Tibial artery (tissue), 4 donors: ENCODE measurements at places on chromosomes 6 and 20.

DNA sequence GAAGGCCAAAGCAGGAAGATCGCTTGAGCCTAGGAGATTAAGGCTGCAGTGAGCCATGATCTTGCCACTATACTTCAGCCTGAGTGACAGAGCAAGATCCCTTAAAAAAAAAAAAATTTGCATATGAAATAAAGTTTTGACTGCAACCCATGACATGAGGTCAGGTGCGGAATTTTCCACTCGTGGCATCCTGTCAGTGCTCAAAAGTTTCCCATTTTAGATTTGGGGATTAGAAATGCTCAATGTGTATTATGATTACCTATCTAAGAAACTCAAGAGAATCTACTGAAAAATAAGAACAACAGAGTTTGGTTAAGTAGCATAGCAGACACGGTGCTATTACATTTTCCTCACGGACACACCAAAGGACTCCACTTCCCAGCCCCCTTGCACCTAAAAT lies 11.7 kb downstream of the SLC23A2 start:
- no peaks in the 10 kb centered on the region for H3K36me3 ChIP-seq
- H3K27me3 ChIP-seq: no peaks in the 10 kb centered on the region
- H3K27ac ChIP-seq: no peak overlapping the region
- no peaks in the 10 kb centered on the region for H3K4me1 ChIP-seq
- H3K4me3 ChIP-seq: no peak overlapping the region

GRCh38 chr6:5670811-5671561 lies 335.7 kb downstream of the NRN1 start:
- H3K4me3 ChIP-seq: no peak overlapping the region
- peak overlapping the region; percentile 69 for H3K27ac ChIP-seq
- H3K4me1 ChIP-seq: no peaks in the 10 kb centered on the region

GRCh38 chr6:123830120-123830519 lies 26.5 kb downstream of the NKAIN2 start:
- no peaks in the 10 kb centered on the region for H3K4me1 ChIP-seq
- H3K27me3 ChIP-seq: no peaks in the 10 kb centered on the region
- no peak overlapping the region for H3K27ac ChIP-seq
- DNase-seq: no peak
- no peaks in the 10 kb centered on the region for H3K36me3 ChIP-seq

DNA sequence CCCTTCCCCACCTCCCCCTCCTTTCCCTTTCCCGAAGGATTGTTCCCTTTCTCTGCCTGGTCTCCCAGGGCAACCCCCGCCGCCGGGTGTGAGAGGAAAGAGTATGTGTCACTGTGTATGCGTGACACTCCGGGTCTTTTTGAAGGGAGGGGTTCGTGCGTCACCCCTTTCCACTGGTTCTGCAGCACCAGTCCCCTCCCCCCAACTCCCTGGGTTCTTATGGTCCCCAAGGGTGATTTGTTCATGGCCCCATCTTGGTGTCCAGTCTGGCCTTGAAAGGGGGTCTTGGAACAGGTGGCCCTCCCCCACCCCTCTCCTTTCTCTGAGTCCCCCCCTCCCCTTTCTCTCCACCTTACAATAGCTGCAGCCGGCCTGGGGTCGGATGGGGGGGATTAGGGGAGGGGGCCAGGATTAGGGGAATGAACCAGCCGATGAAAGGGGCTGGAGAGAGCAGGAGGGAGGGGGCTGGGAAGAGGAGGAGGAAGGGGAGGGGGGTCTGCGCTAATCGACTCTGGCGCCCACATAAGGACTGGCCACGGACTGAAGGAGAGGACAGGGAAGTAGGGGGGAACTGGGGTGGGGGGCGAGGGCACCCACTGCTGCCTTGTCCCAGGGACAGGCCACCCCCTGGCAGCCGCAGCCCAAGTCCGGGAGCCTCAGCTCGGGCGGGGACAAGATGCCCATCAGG lies 1.3 kb upstream of the RING1 start:
- H3K4me3 ChIP-seq: peak overlapping the region; percentile 73
- no peak for DNase-seq
- H3K4me1 ChIP-seq: peaks cover 47% of the 10 kb centered on the region
- H3K27me3 ChIP-seq: no peaks in the 10 kb centered on the region
- H3K27ac ChIP-seq: peak overlapping the region; percentile 97

DNA sequence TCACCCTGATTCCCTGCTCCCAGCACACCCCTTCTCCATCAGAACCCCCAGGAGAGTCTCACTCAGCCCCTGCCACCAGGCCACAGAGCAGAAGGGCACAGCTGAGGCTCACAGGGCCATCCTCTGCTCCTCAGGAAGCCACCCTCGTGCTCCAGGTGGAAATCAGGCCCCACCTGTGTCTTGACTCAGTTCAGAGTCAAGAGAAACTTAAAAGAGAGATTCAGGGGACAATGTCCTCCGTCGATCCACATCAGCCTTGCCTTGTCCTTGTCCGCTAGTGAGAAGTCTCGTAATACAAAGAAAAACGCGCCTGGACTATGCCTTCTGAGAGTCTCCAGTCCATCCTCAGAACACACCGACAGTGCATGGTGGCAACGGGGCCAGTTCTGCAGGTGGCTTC lies 114.6 kb downstream of the SYNDIG1 start:
- no peaks in the 10 kb centered on the region for H3K36me3 ChIP-seq
- no peak overlapping the region for H3K27ac ChIP-seq
- no peak for DNase-seq
- H3K27me3 ChIP-seq: no peaks in the 10 kb centered on the region
- no peak overlapping the region for H3K4me3 ChIP-seq

DNA sequence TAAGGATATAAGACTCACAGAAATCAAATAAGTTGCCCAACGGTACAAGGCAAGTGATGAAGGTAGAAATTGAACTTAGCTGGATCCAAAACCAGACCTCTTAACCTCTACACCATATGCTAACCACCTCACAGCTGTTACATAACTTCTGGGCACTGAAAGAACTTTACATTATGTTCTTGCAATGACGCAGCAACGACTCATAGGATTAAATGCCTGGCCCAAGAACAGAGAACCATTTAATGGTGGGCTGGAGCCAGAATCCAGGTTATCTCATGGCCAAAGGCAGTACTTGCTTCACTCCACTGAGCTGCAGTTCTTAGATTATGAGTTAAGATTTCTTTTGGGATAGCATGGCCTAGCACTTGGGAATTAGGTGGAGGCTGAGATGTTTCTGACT lies 4.4 kb downstream of the TRMT6 start:
- H3K4me1 ChIP-seq: peaks cover 15% of the 10 kb centered on the region
- H3K27ac ChIP-seq: no peak overlapping the region
- no peak overlapping the region for H3K4me3 ChIP-seq
- H3K27me3 ChIP-seq: no peaks in the 10 kb centered on the region
- H3K36me3 ChIP-seq: peaks cover 62% of the 10 kb centered on the region
- DNase-seq: no peak

GRCh38 chr6:52176550-52176949 lies 9.6 kb upstream of the IL17A start:
- no peak overlapping the region for H3K27ac ChIP-seq
- DNase-seq: no peak
- no peaks in the 10 kb centered on the region for H3K4me1 ChIP-seq
- H3K4me3 ChIP-seq: no peak overlapping the region

GRCh38 chr20:25848222-25848621 lies 151.6 kb upstream of the ZNF337 start:
- peaks cover 19% of the 10 kb centered on the region for H3K4me1 ChIP-seq
- DNase-seq: no peak
- no peaks in the 10 kb centered on the region for H3K36me3 ChIP-seq
- no peaks in the 10 kb centered on the region for H3K27me3 ChIP-seq
- H3K4me3 ChIP-seq: no peak overlapping the region

DNA sequence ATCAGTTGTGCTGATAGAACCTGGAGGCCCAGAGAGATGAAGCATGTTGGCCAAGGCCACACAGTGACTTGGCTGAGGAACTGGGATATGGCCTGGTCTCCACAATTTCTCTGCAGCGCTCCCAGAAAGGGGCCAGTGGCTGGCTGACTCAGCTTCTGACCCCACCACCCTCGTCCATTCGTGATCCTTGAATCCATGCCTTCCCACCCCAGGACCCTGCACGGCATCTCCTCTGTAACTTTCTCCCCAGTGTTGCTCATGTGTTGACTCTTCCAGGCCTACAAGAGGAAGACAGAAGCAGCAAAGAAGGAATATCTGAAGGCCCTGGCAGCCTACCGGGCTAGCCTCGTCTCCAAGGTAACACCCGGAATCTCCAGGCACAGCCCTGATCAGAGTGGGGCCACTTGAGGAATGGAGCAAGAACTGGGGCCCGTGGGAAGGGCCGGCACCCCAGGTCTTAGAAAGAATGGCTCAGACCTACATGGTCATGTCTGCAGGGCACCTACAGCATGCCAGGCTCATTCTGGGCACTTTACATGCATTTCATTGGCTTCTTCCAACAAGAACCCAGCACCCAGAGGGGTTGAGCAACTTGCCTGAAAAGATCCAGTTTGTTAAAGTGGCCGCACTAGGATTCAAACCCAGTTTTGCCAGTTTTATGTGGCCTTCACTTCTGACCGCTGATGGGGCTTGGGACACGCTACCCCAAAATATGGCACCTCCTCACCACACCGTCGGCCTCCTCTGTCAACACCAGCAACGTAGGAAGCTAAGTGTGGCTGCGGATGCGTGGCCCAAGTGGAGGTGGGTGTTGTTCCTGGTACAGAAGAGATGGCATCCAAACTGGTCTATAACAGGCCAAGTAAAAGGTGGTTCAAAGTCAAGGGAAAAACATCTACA lies 122.2 kb downstream of the JPH2 start:
- H3K4me3 ChIP-seq: no peak overlapping the region
- no peak overlapping the region for H3K27ac ChIP-seq
- DNase-seq: no peak
- H3K27me3 ChIP-seq: peaks cover 5% of the 10 kb centered on the region
- H3K4me1 ChIP-seq: no peaks in the 10 kb centered on the region

DNA sequence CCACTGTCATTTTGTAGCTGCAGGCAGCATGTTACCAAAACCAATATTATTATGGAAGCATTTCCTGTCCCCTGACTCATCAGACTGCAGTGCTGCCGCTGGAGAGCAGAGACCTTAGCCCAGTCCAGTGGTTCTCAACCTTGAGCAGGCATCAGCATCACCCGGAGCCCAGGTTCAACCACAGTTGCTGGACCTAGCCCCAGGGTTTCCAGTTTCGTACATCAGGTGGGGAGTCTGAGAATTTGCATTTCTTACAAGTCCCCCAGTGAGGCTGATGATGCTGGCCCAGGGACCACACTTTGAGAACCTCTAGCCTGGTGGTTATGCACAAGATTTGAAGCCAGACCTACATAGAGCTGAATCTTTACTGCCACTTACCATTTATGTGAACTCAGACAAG lies 47.3 kb downstream of the LY86 start:
- H3K36me3 ChIP-seq: no peaks in the 10 kb centered on the region
- no peak overlapping the region for H3K27ac ChIP-seq

- no peak overlapping the region for H3K27ac ChIP-seq
- DNase-seq: no peak
- peaks cover 5% of the 10 kb centered on the region for H3K36me3 ChIP-seq
Observed at GRCh38 chr20:50844430-50845100, 49.7 kb downstream of the BCAS4 start.

DNA sequence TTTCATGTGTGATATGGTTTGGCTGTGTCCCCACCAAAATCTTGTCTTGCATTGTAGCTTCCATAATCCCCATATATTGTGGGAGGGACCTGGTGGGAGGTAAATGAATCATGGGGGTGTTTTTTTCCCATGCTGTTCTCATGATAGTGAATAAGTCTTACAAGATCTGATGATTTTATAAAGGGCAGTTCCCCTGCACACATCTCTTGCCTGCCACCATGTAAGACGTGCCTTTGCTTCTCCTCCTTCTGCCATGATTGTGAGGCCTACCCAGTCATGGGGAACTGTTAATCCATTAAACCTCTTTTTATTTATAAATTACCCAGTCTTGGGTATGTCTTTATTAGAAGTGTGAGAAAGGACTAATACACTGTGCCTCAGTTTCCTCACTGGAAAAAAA lies 4.2 kb upstream of the IL22RA2 start:
- no peak for DNase-seq
- no peak overlapping the region for H3K4me3 ChIP-seq
- H3K4me1 ChIP-seq: no peaks in the 10 kb centered on the region
- H3K27me3 ChIP-seq: no peaks in the 10 kb centered on the region
- H3K27ac ChIP-seq: no peak overlapping the region

GRCh38 chr6:97524811-97525210 lies 241.8 kb upstream of the MMS22L start:
- DNase-seq: no peak
- no peak overlapping the region for H3K4me3 ChIP-seq
- no peak overlapping the region for H3K27ac ChIP-seq
- H3K36me3 ChIP-seq: no peaks in the 10 kb centered on the region

- H3K4me1 ChIP-seq: no peaks in the 10 kb centered on the region
- DNase-seq: no peak
- H3K36me3 ChIP-seq: no peaks in the 10 kb centered on the region
- H3K27me3 ChIP-seq: no peaks in the 10 kb centered on the region
Observed at GRCh38 chr6:27422651-27423332, 34.2 kb downstream of the ZNF391 start.

DNA sequence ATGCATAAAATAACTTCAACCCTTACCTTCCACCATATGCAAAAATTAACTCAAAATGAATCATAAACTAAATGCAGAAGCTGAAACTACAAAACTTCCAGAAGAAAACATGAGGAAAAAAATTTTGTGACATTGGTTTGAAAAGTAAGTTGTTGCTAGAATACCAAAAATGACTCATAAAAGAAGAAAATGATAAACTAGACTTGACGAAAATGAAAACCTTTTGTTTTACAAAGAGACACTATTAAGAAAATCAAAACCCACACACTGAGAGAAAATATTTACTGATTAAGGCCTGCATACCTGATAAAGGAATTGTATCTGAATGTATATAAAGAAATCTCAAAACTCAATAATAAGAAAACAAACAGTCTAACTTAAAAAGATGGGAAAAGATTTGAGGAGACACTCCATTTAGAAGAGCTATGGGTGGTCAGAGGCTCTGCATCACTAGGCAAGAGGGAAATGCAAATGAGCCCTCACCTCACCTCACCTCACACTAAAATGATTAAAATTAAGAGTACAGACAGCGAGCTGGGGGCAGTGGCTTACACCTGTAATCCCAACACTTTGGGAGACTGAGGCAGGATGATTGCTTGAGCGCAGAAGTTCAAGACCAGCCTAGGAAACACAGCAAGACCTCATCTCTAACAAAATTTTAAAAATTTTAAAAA lies 97.6 kb upstream of the CST7 start:
- no peaks in the 10 kb centered on the region for H3K27me3 ChIP-seq
- H3K27ac ChIP-seq: no peak overlapping the region
- DNase-seq: no peak
- no peaks in the 10 kb centered on the region for H3K4me1 ChIP-seq

DNA sequence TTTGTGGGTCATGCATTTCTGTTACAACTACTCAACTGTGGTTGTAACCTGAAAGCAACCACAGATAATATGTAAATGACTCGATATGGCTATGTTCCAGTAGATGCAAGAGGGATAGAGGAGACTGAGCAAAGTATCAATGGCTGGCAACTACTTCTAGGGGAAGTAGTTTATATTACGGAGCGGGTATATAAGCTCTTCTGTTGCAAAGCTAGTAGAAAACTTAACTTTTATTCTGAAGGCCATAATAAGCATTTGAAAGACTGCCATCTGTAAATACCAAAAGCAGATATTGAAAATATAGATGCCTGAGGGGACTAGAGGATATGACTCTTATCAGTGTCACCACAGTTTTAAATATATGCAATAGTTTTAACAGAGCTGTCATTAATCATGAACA lies 655.3 kb downstream of the PHF3 start:
- H3K4me1 ChIP-seq: no peaks in the 10 kb centered on the region
- no peak for DNase-seq
- no peak overlapping the region for H3K4me3 ChIP-seq
- H3K27ac ChIP-seq: no peak overlapping the region
- no peaks in the 10 kb centered on the region for H3K36me3 ChIP-seq

GRCh38 chr20:49326026-49326425 lies 48.2 kb upstream of the ZNFX1 start:
- no peak for DNase-seq
- peaks cover 12% of the 10 kb centered on the region for H3K4me1 ChIP-seq
- no peak overlapping the region for H3K4me3 ChIP-seq
- no peak overlapping the region for H3K27ac ChIP-seq
- H3K36me3 ChIP-seq: no peaks in the 10 kb centered on the region
- peaks cover 12% of the 10 kb centered on the region for H3K27me3 ChIP-seq
